ENCODE measurements at places on chromosomes 4 and X.

DNA sequence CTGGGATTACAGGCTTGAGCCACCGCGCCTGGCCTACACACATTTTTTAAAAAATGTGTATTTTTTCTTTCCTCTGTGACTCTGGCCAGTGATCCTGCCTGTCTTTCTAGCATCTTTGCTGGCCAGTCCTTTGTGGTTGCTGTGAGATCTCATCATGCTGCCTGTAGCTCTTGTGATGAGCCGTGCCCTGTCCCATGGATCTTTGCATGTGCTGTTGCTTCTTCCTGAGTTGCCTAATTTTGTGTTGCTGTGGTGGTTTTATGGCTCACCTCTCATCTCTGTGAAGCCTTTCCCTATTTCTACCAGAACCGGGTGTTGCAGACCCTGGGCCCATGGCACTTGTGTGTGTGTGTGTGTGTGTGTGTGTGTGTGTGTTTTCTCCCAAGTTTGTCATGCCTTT lies 8.3 kb downstream of the NSD2 start:
- DNase-seq = no peak

- DNase-seq = no peak
Measured at GRCh38 chrX:128619490-128619889, 567.3 kb upstream of the ACTRT1 start.

DNA sequence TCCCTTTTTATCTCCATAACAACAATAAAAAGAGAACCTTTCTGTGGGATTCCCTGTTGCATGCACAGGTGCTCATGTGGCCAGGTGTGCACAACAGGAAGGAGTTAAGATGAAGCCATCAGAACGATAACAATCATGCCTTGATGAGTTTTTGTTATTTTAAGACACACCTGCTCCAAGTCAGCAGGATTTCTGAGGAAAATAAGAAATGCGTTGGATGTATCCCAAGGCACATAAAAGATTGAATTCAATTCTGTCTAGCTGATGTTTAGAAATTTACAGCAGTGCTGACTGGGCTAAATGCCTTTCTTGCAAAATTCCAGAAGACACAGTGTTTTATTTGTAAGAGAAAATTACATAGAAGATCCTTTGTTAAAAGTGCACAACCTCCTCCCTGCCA lies 1678.2 kb downstream of the ARAP2 start:
- DNase-seq = no peak

DNA sequence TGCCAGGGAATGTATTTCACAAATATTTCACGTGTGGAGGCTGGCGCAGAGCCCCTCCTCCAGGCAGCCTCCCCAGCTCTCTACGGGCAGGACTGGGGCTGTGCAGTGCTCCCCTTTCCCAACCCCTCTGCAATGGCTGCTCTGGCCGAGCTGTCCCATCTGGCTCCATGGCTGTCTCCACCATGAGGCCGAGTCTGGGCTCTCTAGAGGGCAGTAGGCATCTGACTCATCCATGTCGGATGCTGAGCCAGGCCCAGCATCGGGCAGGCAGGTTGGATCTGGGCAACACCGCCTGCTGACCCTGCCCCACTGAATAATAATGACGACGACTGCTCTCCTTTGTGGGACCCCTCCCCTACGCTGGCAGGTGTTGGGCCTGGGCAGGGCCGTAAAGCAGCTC lies 11.0 kb upstream of the SH3TC1 start:
- DNase-seq = no peak

- no peak for DNase-seq
Measured at GRCh38 chr4:138815811-138816210, 199.8 kb upstream of the NOCT start.

DNA sequence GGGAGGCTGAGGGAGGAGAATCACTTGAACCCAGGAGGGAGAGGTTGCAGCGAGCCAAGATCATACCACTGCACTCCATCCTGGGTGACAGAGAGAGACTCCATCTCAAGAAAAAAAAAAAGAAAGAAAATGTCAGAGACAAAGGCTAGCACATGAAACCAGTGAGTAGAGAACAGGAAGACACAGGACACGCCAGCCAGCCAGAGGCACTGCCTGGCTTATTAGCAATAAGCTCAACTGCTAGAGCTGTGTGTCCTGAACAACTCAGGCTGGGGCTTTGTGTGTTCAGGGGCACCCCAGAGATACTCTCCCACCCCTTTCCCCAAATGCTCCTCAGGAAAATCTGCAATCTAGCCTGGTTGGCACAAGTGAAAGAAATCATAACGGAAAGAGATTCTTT lies 60.0 kb downstream of the RHOH start:
- DNase-seq = no peak
